ENCODE measurements at places on chromosomes 6 and 20. TPM values are rescaled to one million over a fixed set of nuclear protein-coding genes. Genes with fewer than 3 reads are reported as not detected.

The GNRH2 gene
- not detected for total RNA-seq

The WFDC2 gene
- not detected for total RNA-seq

The UST gene
- 9.0 TPM for total RNA-seq

The VIP gene
- not detected for total RNA-seq

The GHRH gene
- not detected for total RNA-seq

The GABRR2 gene
- total RNA-seq, result 0.32 TPM

The CLVS2 gene
- total RNA-seq, result not detected

The PXMP4 gene
- total RNA-seq, result 3.9 TPM

The SRSF12 gene
- under 0.01 TPM for total RNA-seq

Data from fibroblast of villous mesenchyme (primary cell).